ENCODE measurements at places on chromosomes 5 and 9.
A peak's percentile ranks its signal among the peaks of the same experiment; 100 is the strongest.

- no peak for DNase-seq
Observed at GRCh38 chr5:163506095-163506457, 657 bp downstream of the MAT2B start.

GRCh38 chr5:55232985-55233928 lies at the start of gene CCNO:
TSS of gene CCNO (minus strand) at chr5:55233608. CDS start at chr5:55233523, 85 bp downstream.
- DNase-seq: peak; percentile 73

DNA sequence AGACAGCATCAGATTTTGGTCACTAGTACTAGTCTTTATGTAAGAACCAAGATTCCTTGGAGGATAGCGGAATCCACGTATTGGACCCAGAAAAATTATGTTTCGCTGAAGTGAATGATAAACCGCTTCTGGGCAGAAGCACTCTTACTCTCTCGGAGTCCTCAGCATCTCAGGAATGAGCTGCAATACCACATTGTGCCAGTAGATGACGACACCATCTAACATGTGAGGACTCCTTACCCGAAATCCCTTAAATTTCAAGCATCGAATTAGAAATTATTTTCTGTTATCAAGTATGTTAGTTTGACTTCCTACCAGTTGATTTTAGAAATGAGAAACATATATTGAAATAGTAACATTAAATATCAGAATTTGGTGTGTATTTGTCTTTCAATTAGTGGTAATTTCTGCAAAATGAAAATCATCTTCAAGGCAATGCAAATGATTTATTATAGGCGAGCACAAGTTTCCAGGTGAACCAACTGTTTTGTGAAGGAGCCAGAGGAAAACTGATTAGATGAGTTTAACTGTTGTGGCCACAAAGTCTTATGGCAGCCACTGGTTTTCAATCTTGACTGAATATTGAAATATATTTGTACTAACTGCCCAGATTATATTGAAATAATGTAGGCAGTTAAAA lies 66.0 kb upstream of the CAMK4 start:
- DNase-seq: peak; percentile 48

GRCh38 chr5:163569284-163569683 lies 63.9 kb downstream of the MAT2B start:
- no peak for DNase-seq

GRCh38 chr9:30732060-30732459 lies 1652.4 kb upstream of the ACO1 start:
- no peak for DNase-seq

- no peak for DNase-seq
Observed at GRCh38 chr5:97157689-97158088, 15.3 kb upstream of the LIX1 start.

DNA sequence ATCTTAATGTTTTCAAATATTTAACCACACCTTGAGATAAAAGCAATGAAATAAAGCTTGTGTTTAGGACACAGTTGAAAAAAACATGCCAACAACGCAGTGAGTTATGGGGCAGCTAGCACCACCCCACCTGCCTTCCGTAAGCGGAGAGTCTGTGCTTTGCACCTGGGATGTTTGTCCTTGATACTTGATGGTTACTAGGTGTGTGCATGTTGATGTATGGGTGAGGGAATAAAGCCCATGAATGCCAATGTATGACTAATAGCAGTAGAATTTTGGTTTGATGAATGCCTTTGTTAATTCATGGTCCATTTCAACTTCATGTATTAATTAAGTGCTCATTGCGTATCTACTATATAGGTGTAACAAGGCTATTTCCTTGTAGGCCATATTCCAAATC lies 74.0 kb downstream of the PCSK5 start:
- no peak for DNase-seq

DNA sequence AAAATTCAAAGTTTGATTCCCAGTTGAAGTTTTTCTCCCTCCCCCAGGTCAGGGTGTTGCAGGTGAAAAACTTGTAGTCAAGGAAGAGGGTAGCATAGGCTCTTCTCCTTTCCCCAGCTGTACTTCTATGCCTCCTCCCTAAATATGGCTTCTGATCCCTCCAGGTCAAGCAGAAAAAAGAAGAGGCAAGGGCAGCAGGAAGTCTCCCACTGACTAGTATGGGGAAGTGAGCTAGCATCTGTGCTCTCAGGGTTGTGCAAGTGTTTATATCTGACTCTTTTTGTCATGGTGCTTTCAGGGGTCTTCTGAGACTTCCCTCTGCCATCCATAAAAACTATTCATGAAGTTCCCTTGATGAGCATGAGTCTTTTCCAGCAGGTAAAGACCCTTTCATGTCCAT lies 76.0 kb downstream of the ATPSCKMT start:
- DNase-seq: no peak

- no peak for DNase-seq
Observed at GRCh38 chr9:2043881-2044462, 28.8 kb downstream of the SMARCA2 start.

DNA sequence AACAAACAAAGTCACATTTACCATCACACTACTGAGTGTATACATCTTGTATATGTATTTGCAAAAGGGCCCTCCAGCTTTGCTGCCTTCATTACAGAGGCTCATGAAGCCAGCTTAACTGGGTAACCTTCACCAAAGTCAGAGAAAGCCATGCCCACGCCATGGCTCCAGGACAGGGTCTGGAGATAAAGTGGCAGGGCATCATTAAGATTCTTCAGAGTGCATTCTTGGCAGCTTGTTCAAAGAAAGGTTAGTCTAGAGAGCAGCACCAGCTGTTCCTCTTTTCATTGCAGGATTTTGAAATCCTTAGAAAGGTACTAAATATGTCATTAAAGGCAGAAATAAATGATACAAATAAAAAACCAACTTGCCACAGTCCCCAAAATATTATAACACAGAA lies 333.2 kb downstream of the NDUFS4 start:
- no peak for DNase-seq

- no peak for DNase-seq
Observed at GRCh38 chr9:22457448-22457847, 10.8 kb downstream of the DMRTA1 start.

GRCh38 chr5:171205375-171205774 lies 103.7 kb upstream of the TLX3 start:
- DNase-seq: no peak

DNA sequence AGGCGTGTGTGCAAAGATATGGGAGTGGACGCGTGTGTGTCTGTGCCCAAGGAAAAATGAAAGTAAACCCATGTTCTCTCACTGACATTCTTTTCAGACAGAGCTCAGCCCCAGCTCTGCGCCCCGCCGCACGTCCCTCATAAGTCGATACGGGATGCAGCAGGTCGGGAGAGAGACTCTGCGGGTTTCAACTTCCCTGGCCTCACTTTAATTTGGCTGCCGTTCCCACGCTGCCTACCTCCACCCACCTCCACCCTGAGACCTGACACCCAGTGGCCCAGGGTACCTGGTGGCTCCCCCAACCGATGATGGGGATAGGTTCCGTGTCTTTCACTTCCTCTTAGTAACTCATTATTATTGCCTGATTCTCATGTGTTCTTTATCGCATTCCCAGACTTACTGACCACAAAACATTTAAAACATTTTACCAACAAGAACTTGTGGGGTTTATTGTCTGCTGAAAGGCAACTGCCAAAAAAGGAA lies 19.4 kb downstream of the LHX2 start:
- DNase-seq: no peak
